Stimulated activated CD8-positive, alpha-beta memory T cell treated with anti-CD3 and anti-CD28 coated beads, Interleukin-15, amount 100 ng/mL, for 48 hours (primary cell): ENCODE measurements at places on chromosomes 16 and 17.

GRCh38 chr17:78738278-78738677 lies 43.8 kb downstream of the CYTH1 start:
- DNase-seq, result no peak

DNA sequence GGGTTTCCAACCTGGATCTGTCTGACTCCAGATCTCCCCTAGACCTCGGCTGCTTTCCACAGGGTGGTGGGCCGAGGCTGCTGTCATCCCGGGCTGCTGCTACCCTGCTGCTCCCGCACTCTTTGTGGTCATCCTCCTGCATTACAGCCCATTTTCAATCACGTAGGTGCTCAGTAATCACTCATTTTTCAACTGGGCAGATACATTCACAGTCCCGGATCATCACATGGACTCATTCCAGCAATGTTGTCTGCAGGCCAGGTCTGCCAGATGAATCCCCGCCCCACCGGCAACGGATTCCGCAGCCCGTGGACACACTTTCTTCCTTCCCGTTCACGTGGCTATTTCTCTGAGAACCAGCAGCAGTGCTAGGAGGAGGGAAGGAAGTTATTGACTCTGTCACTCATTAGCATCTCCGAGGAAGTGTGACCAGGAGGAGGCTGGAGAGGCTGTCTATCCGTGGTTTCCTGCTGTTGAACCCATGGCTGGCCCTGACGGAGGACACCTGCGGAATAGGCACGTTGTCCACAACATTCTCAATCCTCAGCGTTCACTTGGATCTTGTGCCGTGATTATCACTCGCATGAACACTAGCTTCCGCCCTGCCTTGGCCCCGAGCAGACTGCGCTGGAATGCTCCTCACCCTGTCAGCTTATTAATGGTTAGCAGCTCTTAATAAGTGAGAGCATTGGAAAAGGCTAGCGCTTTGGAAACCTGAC lies 14.7 kb upstream of the ZCCHC14 start:
- no peak for DNase-seq

DNA sequence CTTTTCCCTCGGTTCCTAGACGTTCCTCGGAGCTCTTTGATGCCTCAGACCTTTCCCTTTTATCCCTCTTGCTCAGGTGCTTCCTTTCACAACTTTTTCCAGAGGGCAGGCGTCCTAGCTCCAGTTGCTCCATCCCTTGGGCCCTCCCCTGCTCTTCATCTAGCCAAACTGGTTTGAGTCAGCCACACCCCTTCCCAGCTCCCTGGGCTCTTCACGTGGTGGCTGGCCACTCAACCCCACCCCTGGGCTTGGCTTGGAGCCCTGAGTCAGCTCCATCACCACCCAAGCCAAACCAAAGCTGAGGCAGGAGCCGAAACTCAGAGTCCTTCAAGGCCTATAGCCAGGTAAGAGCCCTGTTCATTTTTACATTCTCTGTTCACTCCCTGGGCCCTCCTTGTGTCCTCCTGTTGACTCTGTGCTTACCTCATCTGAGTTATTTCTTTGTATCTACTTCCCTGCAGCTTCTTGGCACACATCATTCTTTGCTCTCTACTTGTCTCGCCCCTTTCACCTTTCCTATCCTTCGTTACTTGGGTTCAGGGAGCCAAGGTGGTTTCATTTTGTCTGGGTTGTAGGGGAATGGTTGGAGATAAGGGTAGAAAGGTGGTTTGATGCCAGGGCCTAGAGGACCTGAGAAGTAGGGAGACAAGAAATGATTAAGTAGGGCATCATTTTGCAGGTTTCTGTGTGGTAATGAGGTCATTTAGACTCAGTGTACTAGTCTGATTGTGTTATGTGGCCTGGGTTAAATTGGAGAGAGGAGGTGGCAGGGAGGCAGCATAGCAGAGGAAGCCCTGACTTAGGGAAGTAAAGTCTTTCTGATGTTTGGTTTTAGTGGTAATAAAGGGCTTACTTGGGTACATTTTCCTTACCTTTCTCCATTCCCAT lies 7.6 kb upstream of the PHKG2 start:
- DNase-seq, result peak; percentile 9

DNA sequence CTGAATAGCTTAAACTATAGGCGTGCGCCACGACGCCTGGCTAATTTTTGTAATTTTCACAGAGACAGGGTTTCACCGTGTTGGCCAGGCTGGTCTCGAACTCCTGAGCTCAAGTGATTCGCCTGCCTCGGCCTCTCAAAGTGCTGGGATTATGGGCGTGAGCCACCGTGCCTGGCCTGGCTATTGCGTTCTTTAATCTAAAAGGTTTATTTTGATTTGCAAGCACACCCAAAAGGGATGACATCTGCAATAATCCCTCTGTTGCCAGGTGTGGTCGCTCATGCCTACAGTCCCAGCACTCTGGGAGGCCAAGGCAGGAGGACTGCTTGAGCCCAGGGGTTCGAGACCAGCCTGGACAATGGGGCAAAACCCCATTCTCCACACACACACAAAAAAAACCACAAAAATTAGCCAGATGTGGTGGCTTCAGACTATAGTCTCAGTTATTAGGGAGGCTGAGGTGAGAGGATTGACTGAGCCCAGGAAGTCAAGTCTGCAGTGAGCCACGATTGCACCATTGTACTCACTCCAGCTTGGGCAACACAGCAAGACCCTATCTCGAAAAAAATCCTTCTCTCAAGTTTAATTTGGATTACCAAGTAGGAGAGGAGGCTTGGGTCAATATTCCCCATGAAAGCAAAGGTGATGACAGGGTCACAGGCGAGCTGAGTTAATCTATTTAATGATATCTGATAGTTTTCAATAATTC lies 144.1 kb downstream of the PARN start:
- DNase-seq, result no peak

DNA sequence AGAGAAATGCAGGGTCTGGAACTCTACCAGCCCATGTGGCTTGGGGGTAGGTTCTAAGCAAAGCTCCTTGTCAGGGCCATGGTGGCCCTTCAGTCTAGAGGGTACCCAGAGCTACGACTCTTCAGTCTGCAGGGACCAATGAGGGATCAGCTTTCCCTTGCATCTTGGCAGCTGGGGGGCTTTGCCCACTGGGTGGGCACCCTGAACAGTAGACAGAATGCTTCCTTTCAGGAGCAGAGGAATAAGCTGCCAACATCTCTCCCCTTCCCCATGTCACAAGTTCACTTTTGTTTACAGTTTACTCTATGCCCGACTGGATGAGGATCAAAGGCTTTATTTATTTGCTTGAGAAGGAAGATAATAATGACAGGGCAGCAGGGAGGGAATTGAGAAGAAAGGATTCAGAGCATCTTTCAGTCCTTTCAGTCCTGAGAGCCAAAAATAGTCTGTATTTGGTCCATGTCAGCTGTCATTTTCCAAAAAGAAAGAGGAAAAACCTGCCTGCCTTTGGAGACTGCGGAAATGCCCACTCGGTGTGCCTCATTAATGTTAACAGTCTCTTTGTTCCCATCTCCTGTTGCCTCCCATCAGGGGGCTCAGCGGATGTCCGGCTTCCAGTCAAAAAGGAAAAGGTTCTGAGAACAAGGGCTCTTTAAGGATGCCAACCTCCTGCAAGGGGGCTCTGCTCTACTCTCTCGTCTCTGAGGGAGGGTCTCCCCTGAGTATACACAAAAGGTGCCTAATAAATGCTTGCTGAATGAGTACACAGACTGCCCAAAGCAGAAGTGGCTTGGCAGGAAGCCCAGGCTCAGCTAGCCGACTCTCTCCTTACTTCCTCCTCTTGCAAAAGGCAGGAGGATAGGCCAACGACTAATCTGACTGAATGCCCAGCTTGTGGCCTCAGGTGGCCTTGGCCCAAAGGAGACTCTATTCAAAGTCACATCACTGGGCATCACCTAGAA lies 17.1 kb downstream of the TRAF4 start:
- DNase-seq, result no peak
